Forelimb muscle (tissue), 1 donor: ENCODE measurements at places on chromosomes 13 and 19. TPM values are rescaled to one million over a fixed set of nuclear protein-coding genes. Genes with fewer than 3 reads are reported as not detected.

GRCh38 chr19:14686411-14686810 is 3.4 kb upstream of the ZNF333 start:
- no peak for DNase-seq

DNA sequence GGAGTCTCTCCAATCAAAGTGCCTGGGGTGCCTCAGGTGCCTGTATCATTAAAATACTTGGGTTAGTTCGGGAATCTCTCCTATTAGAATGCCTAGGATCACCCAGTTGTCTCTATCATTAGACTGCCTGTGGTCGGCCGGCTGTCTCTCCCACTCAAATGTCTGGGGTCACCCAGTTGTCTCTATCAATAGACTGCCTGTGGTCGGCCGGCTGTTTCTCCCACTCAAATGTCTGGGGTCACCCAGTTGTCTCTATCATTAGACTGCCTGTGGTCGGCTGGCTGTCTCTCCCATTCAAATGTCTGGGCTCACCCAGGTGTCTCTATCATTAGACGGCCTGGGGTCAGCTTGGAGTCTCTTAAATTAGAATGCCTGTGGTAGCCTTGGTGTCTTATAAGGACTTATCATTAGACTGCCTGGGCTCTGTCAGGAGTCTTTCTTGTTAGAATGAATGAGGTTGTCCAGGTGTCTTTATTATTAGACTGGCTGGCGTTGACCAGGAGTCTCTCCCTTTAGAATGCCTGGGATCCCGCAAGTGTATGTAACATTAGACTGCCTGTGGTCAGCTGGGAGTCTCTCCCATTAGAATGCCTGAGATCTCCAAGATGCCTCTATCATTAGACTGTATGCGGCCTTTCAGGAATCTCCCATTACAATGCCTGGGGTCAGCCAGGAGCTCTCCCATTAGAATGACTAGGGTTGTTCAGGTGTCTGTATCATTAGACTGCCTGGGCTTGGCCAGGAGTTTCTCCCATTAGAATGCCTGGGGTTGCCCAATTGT is 1555.5 kb downstream of the UQCRFS1 start:
- DNase-seq = no peak

DNA sequence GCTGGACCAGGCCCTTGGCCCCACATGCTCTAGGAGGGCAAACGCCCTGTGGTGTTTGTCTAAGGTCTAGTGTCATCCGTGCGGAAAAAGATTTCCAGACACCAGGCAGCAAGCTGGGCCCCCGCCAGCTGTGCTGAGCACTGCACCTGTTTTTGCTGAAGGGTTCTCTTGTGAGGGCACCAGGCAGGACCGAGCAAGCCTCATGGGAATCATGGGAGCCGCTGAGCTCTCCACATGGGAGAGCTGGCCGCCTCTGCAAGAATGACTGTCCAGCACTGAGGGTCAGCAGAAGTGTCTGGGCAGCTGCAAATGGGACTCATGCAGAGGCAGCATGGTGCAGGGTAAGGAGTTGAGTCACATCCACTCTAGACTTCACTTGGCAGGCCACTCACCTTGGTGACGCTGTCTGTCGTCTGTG is 12.0 kb downstream of the B3GNT8 start:
- DNase-seq = no peak

The GPR18 gene
- 0.14 TPM for polyA plus RNA-seq

DNA sequence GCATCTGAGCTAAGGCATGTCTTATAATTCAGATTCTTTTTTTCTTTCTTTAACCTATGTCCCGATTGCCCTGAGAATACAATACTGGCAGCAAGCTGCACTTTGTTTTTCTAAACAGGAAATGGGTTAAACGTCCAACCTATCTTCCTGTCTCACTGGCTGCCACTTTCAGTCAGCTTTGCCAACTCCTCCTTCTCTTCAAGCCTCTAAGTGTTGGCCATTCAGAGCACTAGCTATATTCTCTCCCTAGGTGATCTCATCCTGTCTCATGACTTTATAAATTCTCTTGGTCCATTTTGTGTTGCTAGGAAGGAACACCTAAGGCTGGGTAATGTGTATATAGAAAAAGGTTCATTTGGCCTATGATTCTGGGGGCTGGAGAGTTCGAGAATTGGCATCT is 109.5 kb upstream of the TSC22D1 start:
- no peak for DNase-seq

The LYPD3 gene
- polyA plus RNA-seq = 0.67 TPM

GRCh38 chr19:8681345-8682029 is 17.1 kb downstream of the ACTL9 start:
- DNase-seq = no peak

- DNase-seq = no peak
Measured at GRCh38 chr19:11005521-11005920, 44.7 kb downstream of the SMARCA4 start.

The B3GNT3 gene
- polyA plus RNA-seq = not detected

- DNase-seq = no peak
Measured at GRCh38 chr19:15402411-15403150, 16.2 kb downstream of the AKAP8L start.

DNA sequence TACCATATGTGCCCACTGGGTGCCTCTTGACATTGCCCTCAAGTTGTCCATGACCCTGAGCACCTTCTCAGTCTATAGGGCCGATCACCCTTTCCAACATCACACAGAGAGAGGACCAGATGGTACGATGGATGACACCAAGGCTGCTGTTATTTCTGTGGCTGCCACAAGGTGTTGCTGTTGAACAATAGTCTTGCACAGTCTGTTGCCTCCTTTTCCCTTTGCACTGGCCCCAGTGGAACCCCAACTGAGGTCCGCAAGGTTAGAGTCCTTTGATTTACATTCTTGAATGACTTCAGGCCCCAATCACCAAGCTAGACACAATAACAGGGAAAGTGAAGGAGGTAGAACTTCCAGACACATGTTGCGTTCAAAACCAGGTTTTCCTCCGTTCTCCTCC is 52.0 kb downstream of the TINCR start:
- no peak for DNase-seq

- no peak for DNase-seq
Measured at GRCh38 chr19:3518255-3518654, 12.1 kb downstream of the FZR1 start.

DNA sequence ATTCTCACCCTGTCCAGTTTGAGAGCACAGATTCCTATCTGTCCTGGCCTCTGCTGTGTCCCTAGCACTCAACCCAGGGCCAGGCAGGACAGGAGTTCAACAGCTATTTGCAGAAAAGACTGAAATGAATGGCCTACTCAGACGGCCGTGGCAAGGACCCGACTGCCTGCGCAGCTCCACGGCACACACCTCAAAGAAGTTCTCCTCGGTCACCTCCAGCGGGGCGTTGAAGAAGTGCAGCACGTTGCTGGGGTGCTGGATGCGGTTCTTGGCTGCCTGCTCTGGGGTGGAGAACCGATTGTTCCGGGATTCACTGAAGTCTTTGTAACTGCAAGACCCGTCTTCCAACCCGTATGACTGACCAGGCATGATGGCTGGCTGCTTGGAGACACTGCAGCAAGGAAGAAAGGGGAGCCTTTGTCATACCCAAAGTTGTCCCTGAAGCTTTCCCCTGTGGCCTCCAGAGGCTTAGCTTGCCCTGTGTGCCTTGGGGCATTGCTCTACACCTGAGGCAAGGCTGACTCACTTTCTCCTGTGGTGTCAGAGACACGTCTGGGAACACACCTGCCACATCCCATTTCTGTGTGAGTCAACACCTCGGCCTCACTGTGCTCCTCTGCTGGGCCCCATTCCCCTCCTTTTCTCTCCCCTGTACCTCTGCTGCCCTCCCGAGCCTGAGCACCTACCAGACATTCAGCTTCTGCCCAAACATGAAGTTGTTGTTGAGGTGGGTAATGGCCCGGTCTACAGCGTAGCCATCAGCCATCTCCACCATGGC is 6.8 kb upstream of the ECH1 start:
- DNase-seq = no peak

- no peak for DNase-seq
Measured at GRCh38 chr13:26895808-26896466, 135.4 kb upstream of the GPR12 start.

- DNase-seq = no peak
Measured at GRCh38 chr19:19595171-19595701, 23.3 kb downstream of the PBX4 start.

The CLIP3 gene
- 15.5 TPM for polyA plus RNA-seq

- DNase-seq = no peak
Measured at GRCh38 chr13:48891586-48891985, 84.1 kb upstream of the FNDC3A start.

The FCAR gene
- 0.34 TPM for polyA plus RNA-seq
